Subcutaneous preadipocyte (primary cell): ENCODE measurements at places on chromosomes 11 and 22. TPM values are rescaled to one million over a fixed set of nuclear protein-coding genes. Genes with fewer than 3 reads are reported as not detected.

The APOBEC3B gene
- total RNA-seq, result 3.9 and 5.5 TPM in 2 replicates

The GLB1L3 gene
- total RNA-seq, result not detected in 2 replicates

The OR51V1 gene
- not detected in 2 replicates for total RNA-seq

The HEPHL1 gene
- not detected in 2 replicates for total RNA-seq

The SCARF2 gene
- 8.0 and 9.6 TPM in 2 replicates for total RNA-seq

The OR2AT4 gene
- not detected in 2 replicates for total RNA-seq

The IL18 gene
- total RNA-seq, result not detected in 2 replicates

The BTBD18 gene
- not detected in 2 replicates for total RNA-seq

The TMEM86A gene
- total RNA-seq, result 0.73 and 0.78 TPM in 2 replicates

The SCUBE2 gene
- 0.20 and 0.73 TPM in 2 replicates for total RNA-seq

The OR52I2 gene
- not detected in 2 replicates for total RNA-seq

The SYT12 gene
- under 0.01 TPM in 2 replicates for total RNA-seq

The TMA7B gene
- not detected in 2 replicates for total RNA-seq

The REXO2 gene
- total RNA-seq, result 98.5 and 101 TPM in 2 replicates

The MFRP gene
- total RNA-seq, result not detected in 2 replicates

The DAGLA gene
- total RNA-seq, result 2.2 and 3.1 TPM in 2 replicates

The OR4A16 gene
- not detected in 2 replicates for total RNA-seq

The ADAMTS8 gene
- total RNA-seq, result 5.3 and 7.7 TPM in 2 replicates

The CHRM1 gene
- total RNA-seq, result not detected in 2 replicates

The PTPRCAP gene
- total RNA-seq, result 0.78 and 1.1 TPM in 2 replicates

The ART1 gene
- total RNA-seq, result not detected in 2 replicates

The FIBIN gene
- 2.9 and 12.5 TPM in 2 replicates for total RNA-seq

The LRRN4CL gene
- total RNA-seq, result 16.4 and 38.2 TPM in 2 replicates

The INPP5J gene
- under 0.01 and 0.39 TPM in 2 replicates for total RNA-seq

The SOX10 gene
- total RNA-seq, result not detected in 2 replicates

The CBL gene
- total RNA-seq, result 8.1 and 11.7 TPM in 2 replicates

The CD248 gene
- 63.5 and 135 TPM in 2 replicates for total RNA-seq

The MS4A15 gene
- total RNA-seq, result not detected in 2 replicates

The KIF18A gene
- 14.0 and 22.1 TPM in 2 replicates for total RNA-seq

The CCDC83 gene
- total RNA-seq, result not detected in 2 replicates

The EHF gene
- not detected in 2 replicates for total RNA-seq

The SNX32 gene
- total RNA-seq, result 1.2 and 2.9 TPM in 2 replicates

The TRIM6 gene
- total RNA-seq, result 2.0 and 2.6 TPM in 2 replicates

The MUC2 gene
- not detected in 2 replicates for total RNA-seq

The CEP126 gene
- 1.6 and 1.8 TPM in 2 replicates for total RNA-seq

The MUC5AC gene
- not detected in 2 replicates for total RNA-seq

The AQP11 gene
- 0.59 and 1.1 TPM in 2 replicates for total RNA-seq

The SIK2 gene
- 9.9 and 11.5 TPM in 2 replicates for total RNA-seq

The APLNR gene
- not detected in 2 replicates for total RNA-seq

The P2RY6 gene
- total RNA-seq, result not detected in 2 replicates

The GAB4 gene
- not detected in 2 replicates for total RNA-seq

The SLC6A5 gene
- total RNA-seq, result not detected in 2 replicates

The KRTAP5-6 gene
- not detected in 2 replicates for total RNA-seq

The OR10A2 gene
- not detected in 2 replicates for total RNA-seq

The TH gene
- not detected in 2 replicates for total RNA-seq

The GLYATL1 gene
- total RNA-seq, result 0.98 and 3.3 TPM in 2 replicates
